ENCODE measurements at places on chromosomes 7 and 10.

DNA sequence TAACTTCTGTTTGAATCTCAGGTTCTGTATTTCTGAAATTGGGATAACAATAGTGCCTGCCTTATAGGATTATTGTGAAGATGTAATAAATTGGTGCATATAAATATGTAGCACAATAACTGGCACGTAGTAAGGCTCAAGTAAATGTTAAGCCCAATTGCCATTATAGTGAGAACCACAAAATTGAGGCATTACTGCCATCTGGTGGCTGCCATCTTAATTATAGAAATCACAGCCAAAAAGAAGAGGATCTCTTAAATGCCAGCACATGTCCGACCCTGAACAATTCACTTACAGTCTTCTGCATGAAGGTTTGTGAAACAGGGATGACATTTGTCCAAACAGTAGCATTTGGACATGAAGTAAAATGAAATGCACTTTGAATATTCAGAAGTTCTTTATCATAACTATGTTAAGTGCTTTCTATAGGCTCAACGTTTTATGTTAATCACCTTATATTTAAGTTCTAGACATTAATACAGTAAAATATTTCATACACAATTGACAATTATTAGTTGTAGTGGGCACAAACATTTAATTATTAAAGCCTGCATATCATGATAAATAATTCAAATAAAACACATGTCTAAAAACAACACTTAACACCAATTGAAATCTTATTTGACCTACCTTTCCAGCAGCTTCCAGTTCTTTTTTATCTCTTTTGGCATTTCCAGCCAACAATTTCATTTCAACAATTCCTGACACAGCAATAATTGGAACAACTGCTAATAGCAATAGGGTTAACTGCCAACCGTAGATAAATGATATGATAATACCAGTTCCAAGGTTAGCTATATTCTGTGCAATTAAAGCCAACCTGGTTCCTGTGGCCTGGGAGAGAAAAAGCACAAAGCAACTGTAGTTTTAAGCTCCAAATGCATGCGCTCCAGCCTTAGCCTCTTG, 58.5 kb downstream of the ABCB4 start:
- peak; percentile 86 for DNase-seq

- DNase-seq = no peak
Observed at GRCh38 chr10:5364374-5364773, 392 bp upstream of the UCN3 start.

- DNase-seq = no peak
Observed at GRCh38 chr10:91032611-91033206, 111.8 kb upstream of the ANKRD1 start.

DNA sequence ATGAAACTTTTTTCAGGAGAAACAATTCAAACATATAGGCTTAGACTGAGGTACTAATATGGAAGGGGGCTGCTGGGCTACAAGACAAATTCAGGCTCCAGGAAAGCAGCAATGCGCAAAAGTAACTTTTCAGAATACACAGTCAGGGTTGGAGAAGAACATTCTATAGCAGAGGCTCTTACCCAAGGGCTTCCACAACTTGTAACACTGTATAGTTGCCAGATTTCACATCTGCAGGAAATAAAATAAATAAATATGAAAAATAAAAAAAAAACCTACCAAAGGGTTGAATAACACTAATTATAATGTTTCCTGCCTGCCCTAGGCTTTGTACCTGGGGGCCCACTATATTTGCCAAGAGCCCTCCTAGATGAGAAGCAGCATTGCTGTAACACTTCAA, 14.3 kb downstream of the MMS19 start:
- no peak for DNase-seq

- DNase-seq = no peak
Observed at GRCh38 chr10:63143987-63144386, 10.9 kb downstream of the NRBF2 start.

DNA sequence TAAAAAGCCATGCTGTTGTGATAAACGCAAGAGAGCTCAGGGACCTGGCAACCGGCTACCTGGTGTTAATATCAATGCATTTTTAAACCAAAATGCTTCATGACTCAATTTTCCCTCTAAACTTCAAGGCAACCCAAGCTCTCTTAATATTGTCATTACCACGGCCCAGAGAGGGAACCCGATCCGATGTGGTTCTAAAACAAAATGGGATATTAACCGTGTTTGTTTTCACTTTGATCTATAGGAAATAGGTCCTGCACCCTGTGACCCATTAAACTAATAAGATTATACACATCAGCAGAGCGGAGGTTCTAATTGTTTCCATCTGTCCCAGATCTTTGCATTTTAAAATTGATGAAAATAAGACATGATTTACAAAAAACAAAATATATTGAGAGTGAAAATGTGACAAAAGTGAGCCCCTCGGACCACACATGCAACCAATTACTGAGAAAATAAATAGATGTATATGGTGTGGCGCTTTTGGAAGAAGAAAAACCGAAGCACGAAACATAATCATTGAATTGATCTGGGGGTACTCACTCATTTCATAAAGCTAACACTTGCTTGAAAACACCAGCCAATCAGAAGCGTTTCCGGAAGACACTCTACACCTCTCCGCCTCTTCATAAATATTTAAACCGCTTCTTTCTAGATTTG, 290.3 kb upstream of the NFE2L3 start:
- DNase-seq = peak; percentile 67

DNA sequence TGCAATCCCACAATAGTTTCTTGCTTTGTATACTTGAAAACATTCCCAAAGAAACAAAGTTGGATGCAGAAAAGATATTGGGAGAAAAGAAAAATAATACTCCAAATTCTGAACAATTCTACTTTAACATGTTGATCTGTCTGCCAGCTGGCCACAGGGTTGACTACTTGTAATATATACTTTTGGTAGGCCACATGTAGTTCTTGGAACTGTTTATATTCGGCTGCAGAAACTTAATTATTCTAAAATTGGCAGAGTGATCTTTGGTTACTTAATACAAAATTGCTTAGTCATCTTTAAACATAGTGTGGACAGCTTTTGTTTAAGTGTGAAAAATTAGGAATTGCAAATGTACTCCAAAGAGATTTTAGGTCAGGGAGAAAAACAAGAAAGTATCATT, 76.0 kb downstream of the CALD1 start:
- DNase-seq = no peak

- DNase-seq = no peak
Observed at GRCh38 chr10:100520811-100521210, 1.1 kb upstream of the SEC31B start.

- no peak for DNase-seq
Observed at GRCh38 chr10:60823324-60823723, 45.0 kb downstream of the CDK1 start.

DNA sequence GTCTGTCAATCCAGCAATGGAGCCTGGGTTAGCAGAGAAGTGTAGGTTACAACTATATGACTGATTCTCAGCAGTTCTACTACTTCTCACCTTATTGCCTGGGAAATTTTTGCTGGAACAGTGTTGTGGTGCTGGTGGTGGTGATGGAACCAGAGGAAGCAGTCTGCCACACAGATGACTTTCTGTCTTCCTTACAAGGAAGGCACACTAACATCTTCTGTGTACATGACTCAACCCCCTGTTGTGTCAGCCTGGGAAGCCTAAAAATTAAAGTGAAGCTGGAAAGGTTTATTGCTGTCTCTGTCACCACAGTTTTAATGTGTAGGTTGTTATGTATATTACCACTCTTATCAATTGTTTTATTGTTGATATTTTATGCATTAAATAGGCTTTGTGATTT, 40.3 kb downstream of the ANKRD7 start:
- DNase-seq = no peak

GRCh38 chr7:134826105-134826504, 46.7 kb downstream of the CALD1 start:
- DNase-seq = no peak

DNA sequence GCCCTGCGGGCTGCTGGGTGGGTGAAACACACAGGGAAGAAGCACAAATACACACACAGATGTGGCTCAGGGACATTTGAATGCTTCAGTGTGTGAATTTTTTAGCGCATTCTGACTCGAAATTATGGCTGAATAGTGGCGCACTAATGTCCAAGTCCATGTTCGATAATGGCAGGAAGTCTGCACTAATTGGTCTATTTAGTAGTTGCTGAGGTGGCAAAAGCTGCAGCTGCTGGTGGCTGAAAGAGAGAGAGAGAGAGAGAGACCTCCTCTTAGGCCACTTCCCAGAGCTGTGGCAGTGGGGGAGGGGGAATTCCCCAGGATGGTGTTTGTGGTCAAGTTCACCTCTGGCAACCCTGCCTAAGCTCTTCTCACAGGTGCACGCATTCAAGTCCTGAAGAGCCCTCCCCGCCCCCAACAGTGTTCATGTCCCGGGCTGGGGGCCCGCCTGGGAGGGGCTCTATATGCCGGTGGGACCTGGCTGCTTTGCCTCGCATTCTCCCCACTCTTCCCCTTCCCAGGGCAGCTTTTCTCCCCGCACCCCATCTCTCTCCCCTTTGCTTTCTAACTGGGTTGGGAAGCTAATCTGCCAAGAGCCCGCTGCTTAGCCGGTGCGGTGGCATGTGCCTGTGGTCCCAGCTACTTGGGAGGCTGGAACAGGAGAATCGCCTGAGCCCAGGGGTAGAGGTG, 6.0 kb upstream of the MNX1 start:
- no peak for DNase-seq

DNA sequence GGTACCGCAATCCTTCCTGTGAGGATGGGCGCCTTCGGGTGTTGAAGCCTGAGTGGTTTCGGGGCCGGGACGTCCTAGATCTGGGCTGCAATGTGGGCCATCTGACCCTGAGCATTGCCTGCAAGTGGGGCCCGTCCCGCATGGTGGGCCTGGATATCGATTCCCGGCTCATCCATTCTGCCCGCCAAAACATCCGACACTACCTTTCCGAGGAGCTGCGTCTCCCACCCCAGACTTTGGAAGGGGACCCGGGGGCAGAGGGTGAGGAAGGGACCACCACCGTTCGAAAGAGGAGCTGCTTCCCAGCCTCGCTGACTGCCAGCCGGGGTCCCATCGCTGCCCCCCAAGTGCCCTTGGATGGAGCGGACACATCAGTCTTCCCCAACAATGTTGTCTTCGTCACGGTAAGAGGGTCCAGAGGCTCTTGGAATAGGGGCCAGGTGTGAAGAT, 1.7 kb downstream of the MEPCE start:
- DNase-seq = no peak

DNA sequence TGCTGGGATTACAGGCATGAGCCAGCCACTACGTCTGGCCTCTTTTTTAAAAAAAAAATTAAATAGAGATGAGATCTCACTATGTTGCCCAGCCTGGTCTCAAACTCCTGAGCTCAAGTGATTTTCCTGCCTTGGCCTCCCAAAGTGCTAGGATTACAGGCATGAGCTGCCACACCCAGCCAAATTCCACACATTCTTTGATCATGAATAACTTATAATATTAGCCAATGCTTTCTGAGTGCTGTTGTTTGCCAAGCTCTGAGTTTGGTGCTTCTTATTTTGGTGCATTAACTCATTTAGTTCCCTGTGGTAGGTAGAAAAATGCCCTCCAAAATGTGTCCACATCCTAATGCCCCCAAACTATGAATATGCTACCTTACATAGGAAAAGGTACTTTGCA, 47.2 kb upstream of the MKI67 start:
- no peak for DNase-seq

DNA sequence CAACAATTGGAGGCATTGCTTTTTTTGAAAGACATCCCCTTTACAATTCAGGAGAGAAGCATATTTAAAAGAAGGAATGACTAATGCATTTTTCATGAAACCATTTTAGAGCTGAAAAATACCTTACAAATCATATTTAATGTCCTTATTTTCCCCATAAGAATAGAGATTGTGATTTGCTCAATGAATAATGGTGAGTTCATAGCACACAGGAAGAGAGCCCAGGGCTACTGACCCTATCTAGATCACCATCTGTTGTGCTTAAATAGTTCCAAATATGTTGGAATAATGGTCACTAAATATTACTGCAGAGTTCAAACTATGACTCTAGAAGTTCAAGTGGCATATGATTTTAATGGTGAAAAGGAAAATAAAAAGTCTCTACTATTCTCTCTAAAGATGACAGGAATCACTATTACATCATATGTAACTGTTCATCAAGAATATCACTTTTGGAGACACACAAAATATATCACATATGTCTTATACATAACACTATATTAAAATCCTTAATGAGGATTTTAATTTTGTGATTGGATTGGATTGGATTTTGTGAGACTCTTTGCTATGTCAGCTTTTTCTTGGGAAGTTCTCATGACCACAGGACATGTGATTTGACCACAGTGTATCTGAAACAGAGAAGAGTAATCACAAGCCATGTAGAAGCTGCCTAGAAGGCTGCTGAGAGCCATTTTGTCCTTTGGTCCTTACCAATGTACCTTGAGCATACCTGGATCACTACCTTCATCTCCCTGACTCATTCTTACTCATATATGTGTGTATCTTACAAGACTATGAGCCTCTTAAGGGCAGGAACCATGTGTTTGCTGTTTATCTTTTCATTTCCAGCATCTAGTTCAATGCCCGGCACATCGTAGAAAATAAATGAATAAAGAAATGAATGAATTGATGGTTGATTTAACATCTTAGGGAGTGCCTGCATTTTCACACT, 26.4 kb downstream of the SLC16A9 start:
- no peak for DNase-seq

DNA sequence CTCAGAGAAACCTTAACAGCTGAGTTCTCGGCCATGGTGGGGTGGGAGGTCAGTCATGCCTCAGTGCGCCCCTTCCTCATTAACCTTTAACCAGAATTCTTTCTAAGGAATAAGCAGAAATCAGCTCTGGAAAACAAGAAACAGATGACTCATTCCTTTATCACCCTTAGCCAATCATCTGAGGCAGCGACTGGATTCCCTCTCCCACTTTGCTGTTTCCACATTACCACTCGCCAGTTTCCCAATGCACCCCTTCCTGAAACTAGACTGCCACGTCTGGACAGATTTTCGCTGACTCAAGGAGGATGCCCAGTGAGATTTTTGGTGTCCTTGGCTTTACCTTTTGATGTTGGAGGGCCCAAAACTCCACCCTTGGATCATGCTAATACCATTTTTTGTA, 223.8 kb downstream of the PLXDC2 start:
- DNase-seq = no peak

DNA sequence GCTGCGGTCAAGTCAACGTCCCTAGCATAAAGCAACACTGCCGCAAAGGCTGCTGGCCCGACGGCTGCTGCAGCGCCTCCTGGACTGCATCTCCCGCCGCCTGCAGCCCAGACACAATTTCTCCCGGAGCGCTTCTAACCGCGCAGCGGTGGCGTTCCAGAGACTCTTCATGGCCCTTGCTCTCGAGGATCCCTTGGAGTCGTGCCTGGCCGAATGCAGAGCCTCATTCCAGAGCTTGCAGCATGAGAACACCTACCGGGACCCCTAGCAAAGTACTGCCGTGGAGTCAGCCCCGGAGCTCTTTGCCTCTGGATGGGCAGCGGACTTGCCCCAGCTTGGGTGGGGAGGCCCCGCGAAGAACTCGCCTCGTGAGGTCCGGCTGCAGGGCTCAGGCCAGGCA, 79.7 kb upstream of the ZNF32 start:
- no peak for DNase-seq

- DNase-seq = peak; percentile 64
Observed at GRCh38 chr7:88789480-88790064, 6.0 kb downstream of the TEX47 start.

- DNase-seq = no peak
Observed at GRCh38 chr7:92039900-92040299, 94.4 kb downstream of the CYP51A1 start.

Data from NCI-H82 (cell line).